Tibial nerve (tissue), 4 donors: ENCODE measurements at places on chromosomes 16 and 17.

GRCh38 chr17:11130367-11130766 is 110.6 kb upstream of the SHISA6 start:
- no peak for DNase-seq

- DNase-seq: peak; percentile 57
Observed at GRCh38 chr16:49652456-49653172, 203.3 kb downstream of the ZNF423 start.

DNA sequence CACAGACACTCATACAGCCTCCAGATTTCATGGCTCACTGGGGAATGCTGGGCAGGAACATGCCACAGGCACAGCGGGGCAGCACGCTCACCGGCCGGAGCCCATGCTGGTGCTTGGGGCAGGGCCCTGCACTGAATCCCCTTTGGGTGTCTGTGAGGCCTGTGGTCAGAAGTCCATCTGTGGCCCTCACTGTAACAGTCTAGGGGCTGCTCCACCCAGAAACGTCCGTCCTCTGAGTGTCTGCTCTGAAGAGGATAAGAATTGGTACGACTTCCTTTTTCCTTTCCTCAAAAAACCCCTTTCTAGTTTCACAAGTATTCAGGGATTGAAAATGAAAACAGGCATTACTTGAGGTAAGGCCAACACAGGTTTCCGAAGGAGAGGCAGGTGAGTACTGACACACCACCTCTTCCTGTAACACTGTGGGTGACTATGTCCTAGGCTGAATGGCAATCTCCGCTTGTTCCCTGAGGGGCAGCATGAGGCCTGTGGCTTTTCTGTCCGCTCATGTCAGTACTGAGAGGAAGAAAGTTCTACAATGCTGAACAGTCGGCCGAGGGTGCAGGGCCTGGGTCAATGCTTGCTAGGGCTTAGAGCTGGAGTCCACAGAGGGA is 42.5 kb downstream of the TMEM11 start:
- DNase-seq: no peak

- DNase-seq: no peak
Observed at GRCh38 chr17:1571341-1571704, 8.7 kb upstream of the PITPNA start.

- DNase-seq: no peak
Observed at GRCh38 chr17:10754109-10754508, 24.3 kb upstream of the TMEM220 start.

- no peak for DNase-seq
Observed at GRCh38 chr16:73306901-73307413, 259.0 kb upstream of the ZFHX3 start.

GRCh38 chr16:53561101-53561888 is 58.3 kb upstream of the AKTIP start:
- no peak for DNase-seq

GRCh38 chr17:20955427-20956323 is 87.1 kb downstream of the USP22 start:
- peak; percentile 26 for DNase-seq

DNA sequence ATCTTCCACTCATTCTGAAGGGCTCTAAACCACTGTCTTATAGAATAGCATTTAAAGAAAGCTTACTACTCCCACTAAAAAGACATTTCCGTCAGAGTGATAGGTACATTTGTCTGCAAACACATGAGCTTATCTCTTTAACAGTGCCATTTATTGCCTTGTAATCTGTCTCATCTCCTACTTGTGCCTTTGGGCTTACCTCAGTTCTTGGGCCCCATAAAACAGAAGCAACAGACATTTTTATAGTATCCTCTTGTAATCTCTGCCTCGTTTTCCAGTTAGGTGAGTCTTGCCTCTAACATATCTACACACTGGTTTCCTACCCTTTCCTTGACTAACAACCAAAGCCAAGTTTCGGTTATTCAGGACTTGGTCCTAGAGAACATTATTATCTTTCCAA is 681.4 kb upstream of the KIF2B start:
- DNase-seq: no peak

DNA sequence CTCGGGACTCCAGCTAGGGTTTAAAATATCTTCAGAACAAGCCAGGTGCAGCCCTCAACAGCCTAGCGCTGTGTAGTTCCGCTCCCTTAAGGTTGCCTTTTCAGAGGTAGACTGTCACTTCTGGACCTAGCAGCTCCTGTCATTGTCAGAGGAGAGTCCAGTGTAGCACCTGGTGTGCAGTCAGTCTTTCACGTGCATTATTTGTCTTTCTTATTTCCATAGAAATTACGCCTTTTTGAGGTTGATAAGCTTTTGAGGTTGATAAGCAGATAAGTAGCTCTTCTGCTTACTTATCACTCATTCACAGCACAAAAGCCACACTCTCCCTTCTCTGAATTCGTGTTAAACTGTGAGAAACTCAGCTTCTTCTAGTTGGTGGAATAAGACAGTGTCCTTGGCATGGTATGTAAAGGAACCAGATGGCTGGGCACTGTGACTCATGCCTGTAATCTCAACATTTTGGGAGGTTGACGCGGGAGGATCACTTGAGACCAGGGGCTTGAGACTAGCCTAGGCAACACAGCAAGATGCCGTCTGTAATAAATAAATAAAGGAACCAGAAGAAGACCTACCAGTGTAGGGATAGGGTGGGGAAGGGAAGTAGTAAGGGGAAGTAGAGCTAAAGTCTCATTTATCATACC is 10.2 kb downstream of the EEF2K start:
- DNase-seq: no peak

- no peak for DNase-seq
Observed at GRCh38 chr17:7078711-7079110, 1.3 kb downstream of the CLEC10A start.

DNA sequence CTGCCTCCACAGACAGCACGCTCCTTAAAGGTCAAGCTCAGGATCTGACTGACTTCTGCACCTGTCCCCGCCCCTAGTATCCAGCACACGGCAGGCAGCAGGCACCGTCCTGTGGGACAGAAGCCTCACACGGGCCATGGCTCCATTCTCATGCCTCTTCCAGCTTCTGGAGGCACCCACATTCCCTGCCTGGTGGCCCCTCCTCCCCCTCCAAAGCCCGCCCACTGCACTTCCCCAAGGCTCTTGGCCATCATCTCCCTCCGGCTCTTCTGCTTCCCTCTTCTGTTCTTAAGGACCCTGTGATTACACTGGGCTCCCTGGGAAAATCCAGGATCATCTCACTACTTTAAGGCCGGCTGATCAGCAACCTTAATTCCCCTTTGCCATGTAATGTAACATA is 3.5 kb downstream of the CANT1 start:
- no peak for DNase-seq

- no peak for DNase-seq
Observed at GRCh38 chr16:11101695-11102522, 154.1 kb downstream of the SOCS1 start.

GRCh38 chr16:86462334-86463084 is 47.8 kb upstream of the FOXF1 start:
- DNase-seq: no peak

- no peak for DNase-seq
Observed at GRCh38 chr17:80772906-80773242, 218.8 kb upstream of the CHMP6 start.

DNA sequence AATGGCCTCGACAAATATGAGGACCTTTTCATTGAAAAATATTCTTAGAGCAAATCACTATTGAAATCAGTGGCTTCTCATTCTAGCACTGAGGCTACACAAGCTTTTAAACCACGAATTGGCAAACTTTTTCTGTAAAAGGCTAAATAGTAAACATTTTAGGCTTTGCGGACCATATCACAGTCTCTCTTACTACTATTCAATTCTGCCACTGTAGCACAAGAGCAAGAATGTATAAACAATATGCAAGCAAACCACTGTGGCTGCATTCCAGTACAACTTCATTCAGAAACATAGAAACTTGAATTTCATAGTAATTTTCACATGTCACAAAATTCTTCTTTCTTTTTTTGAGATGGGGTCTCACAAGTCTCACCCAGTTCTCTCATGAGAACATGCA is 49.1 kb downstream of the PHLPP2 start:
- no peak for DNase-seq

- peak; percentile 56 for DNase-seq
Observed at GRCh38 chr17:82603981-82604448, 44.2 kb downstream of the WDR45B start.

GRCh38 chr16:11499295-11500089 is 87.2 kb downstream of the LITAF start:
- DNase-seq: no peak

DNA sequence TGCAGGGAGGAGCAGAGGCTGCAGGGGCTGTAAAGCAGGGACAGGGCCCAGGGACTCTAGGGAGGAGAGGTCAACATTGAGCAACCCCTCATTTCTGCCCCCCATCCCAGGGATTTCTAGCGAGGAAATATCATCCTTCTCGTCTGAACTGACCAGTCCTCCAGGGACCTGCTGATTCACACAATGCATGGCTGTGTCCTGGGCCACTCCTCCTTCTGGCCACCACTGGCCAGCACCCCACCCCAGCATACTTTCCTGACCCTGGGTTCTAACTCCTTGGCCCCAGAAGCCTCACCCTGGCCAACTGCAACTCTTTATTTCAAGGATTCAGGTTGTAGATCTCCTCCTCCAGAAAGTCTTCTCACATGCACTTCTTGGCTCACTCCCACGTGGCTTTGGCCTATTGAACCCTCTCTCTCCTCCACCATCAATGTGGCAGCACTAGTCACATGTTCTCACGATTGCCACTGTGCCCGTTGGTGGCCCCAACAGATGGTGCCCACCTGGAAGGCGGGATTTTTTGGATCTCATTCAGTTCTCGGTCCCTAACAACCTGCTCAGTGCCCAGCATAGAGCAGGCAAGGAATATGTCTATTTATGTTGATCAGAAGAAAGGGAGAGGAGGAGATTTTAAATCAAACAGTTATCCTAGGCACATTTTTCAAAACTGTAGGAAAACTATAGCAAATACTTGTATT is 41.5 kb downstream of the CUEDC1 start:
- DNase-seq: no peak

- DNase-seq: no peak
Observed at GRCh38 chr17:29791336-29792080, 138.5 kb downstream of the SSH2 start.

DNA sequence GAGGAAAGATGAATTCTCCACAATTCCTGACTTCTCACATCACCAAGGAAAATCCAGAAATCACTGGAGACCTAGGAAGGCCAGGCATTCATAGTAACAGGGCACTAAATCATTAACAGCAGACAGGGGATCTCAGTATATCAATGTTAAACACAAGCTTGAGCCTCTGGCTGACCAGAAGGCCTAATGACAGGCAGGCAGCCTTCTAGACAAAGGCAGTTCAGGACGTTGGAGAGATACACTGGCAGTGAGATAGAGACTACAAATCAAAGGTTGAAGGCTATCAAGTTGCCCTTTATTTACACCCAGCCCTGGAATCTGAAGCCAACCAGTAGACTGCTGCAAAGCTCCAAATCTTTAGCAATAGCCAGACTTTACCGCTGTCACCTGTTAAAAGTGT is 422.8 kb upstream of the CCL2 start:
- no peak for DNase-seq

GRCh38 chr17:48738803-48739526 is 10.4 kb upstream of the HOXB13 start:
- DNase-seq: no peak

DNA sequence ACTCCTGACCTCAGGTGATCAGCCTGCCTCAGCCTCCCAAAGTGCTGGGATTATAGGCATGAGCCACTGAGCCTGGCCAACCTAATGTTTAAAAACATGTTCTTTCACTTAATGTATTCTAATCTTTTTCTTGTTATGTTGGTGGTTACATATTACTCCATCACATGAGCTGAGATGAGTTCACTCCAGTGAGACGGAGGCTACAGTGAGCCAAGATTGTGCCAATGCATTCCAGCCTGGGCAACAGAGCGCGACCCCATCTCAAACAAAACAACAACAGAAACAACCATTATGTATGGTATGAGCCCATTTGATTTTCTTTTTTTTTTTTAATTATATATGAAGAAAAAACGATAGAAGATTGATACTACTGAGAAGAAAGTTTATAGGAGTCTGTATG is 39.6 kb downstream of the SLC39A11 start:
- no peak for DNase-seq

- no peak for DNase-seq
Observed at GRCh38 chr16:31083081-31083480, 5.7 kb downstream of the PRSS53 start.

DNA sequence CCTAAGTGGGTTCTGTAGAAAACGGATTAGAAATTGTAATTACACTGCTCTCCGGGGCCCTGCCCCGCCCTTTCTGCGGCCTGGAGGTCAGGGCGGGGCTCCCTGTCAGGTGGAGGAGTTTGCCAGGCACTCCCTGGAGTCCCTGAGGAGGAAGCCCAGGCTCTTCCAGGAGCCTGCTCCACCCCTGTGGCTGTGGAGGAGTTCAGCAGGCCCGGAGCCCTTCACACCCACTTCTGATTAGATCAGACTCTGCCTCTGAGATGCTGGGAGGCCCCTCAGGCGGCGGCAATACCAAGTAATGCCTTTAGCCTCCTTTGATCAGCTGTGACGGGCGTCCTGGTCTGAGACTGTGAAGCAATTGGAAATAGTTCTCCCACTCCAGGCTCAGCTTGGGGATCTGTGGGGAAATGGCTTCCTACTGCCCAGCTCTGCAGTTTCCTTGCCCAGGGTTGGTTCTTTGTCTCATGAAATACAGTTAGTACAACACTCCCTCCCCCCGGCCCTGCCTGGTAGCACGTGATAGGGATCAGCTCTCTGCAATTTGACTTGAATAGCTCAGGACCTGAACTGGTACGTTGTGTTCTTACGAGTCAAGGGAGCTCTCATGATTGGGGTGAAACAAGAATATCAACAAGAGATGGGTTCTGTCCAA is 22.3 kb downstream of the BAIAP2 start:
- DNase-seq: peak; percentile 76

GRCh38 chr16:81516478-81517149 is 72.0 kb downstream of the CMIP start:
- DNase-seq: no peak
